ENCODE measurements at places on chromosomes 11 and 22.

GRCh38 chr11:42967653-42968052 is 344.1 kb upstream of the API5 start:
- DNase-seq = no peak

GRCh38 chr22:46895753-46896152 is 133.3 kb downstream of the TBC1D22A start:
- no peak for DNase-seq

DNA sequence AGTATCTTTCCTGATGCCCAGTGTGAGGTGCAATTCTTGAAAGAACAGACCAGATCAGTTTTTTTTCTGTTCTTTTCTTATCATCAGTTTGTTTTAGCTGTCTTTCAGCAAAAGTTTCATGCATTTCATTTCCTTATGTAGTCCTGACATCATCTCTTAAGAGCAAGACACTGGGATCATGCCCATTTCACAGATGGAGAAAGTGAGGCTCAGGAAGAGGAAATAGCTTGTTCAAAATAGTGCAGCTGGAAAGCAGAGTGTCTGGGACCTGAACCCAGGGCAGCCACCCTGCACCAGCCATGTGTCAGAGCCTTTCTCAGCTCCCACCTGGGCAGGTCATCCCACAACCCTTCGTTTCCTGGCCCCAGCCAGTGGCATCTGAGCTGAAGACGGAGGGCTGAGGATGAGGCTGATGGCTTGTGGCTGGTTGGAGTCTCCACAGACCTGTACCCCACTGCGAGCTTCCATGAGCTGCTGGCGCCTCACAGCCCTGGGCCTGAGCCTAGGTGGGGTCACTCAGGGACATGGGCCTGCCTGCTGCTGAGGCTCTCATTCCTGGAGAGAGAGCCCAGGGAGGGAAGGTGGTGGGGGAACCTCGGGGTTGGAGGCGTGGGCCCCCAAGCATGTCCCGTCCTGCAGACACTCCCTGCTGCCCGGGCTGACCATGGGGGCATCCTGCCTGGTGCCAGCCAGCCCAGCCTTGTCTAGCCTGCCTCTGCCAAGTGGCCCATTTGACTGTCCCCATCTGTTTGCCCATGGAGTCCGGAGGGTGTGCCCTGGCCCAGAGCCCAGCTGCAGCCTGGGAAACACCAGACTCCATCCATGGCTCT is 61.8 kb downstream of the SMIM38 start:
- DNase-seq = no peak

DNA sequence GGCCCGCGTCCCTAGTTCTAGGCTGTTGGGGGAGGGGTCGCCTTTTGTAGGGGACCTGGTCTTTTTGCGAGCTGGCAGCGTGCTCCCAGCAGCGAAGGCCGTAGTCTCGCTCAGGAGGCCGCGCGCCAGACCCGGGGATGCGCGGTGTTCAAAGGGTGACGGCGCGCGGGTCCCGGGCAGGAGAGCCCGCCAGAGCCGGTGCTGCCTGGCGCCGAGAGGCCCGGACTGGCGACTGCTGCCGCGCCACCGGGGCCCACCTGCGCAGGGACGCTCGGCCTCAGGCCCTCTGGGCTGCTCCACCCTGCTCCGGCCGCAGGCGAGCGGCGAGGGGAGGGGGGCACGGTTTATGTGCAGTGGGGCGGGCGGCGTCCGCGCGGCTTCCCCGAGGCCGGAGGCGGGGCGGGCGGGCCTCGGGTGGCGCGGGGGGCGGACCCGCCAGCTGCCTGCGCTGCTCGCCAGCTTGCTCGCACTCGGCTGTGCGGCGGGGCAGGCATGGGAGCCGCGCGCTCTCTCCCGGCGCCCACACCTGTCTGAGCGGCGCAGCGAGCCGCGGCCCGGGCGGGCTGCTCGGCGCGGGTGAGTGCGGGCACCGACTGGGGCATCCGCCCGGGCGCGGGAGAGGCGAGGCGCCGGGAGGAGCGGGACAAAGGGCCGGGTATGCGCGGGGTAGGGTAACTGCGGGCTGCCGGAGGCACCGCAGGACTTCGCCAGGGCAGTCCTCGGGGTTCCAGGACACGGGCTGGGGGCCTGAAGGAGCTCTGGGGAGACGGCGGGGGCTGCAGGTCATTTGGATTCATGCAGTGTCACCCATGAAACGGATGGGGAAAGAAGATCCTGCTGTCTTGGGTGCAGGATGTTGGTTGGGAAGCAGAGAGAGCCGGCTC is at the start of gene PRSS23:
Gene PRSS23 (plus strand): TSS at position 467 of the 884 bp plus-strand sequence. CDS start 7,102 bp downstream, outside the sequence.
- no peak for DNase-seq

- DNase-seq = no peak
Measured at GRCh38 chr11:103488031-103488461, 378.8 kb downstream of the DYNC2H1 start.

DNA sequence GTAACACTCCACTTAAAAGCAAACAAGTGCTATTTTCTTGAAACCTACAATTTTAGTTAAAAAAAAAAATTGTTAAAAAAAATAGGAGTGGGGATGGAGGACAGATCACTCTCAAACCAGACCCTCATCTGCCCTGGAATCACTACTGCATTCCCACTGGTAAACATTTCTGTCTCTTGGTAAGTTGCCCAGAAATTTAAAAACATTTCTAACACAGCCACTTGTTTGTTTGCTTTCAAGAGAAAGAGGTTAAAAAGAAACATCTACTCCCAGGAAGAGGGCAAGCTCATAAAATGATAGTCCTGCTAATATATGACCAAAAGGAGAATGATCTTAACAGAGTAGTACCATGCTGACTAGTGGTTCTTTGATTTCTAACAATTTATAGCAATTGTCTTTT is 83.3 kb downstream of the SGSM3 start:
- no peak for DNase-seq

GRCh38 chr11:71325418-71326327 is 73.3 kb upstream of the SHANK2 start:
- no peak for DNase-seq

GRCh38 chr11:28227460-28227859 is 119.3 kb downstream of the METTL15 start:
- DNase-seq = no peak

GRCh38 chr22:47624252-47625012 is 862.0 kb downstream of the TBC1D22A start:
- DNase-seq = no peak

DNA sequence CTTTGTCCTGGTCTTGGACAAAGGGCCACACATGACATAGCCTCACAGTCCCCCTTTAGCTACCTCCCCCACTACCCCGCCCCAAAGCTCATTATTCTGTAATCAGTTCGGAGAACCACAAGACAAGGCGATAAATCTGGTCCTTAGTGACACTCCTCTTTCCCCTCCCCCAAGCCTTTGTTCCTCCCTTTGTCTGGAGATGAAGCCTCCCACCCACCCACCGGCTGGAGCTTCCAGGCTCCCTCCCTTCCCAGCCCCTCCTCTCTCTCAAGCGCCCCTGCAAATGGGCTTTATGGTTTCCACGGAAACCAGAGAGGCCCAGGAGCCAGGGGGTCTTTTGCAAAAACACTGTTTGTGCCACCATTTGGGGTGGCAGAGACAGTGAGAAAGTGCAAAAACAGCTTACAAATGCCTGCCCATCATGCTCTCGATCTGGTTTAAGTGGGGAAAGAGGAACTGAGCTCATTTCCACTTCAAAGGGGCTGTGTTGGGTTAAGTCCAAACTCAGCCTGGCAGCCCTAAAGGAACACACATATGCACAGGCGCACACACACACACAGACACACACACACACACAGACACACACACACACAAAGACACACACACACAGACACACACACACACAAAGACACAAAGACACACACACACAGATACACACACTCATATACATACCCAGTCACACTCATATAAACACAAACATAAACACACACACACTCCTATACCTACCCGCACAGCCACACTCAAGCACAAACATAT is 23.5 kb downstream of the APLNR start:
- peak; percentile 40 for DNase-seq

GRCh38 chr11:65803797-65804492 is 17.1 kb downstream of the OVOL1 start:
- DNase-seq = no peak
